ENCODE measurements at places on chromosomes 3 and 15.

GRCh38 chr3:158672215-158673176 lies at the start of gene LXN:
Gene LXN (minus strand): TSS chr3:158672648. CDS start chr3:158672478, 170 bp downstream.
- peak within 1 kb of the TSS; percentile 72 for H3K4me3 ChIP-seq
- peaks cover 11% of the 10 kb centered on the region for H3K4me1 ChIP-seq
- H3K36me3 ChIP-seq, result peaks cover 9% of the 10 kb centered on the region
- peak; percentile 69 for DNase-seq
- H3K27ac ChIP-seq, result peak within 1 kb of the TSS; percentile 2

- H3K27ac ChIP-seq, result no peak overlapping the region
- no peaks in the 10 kb centered on the region for H3K36me3 ChIP-seq
- no peaks in the 10 kb centered on the region for H3K4me1 ChIP-seq
- no peaks in the 10 kb centered on the region for H3K27me3 ChIP-seq
Measured at GRCh38 chr3:188271226-188271914, 117.4 kb downstream of the LPP start.

DNA sequence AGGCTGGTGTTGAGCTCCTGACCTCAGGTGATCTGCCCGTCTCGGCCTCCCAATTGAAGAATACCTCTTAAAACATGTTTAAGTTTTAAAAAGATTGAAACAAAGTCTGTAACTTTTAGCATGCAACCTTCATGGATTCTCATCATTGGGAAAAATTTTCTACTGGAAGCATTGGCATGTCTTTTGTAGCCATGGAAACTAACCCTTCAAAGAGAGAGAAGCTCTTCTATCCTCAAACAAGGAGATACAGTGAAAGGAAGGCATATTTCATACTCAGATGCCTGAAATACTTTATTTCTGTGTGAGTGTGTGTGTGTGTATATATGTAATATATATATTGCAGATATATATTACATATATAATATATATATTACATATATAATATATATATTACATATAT lies 154.9 kb downstream of the CHDH start:
- no peak overlapping the region for H3K27ac ChIP-seq
- no peak for DNase-seq
- H3K27me3 ChIP-seq, result no peaks in the 10 kb centered on the region
- no peaks in the 10 kb centered on the region for H3K4me1 ChIP-seq
- H3K4me3 ChIP-seq, result no peak overlapping the region
- no peaks in the 10 kb centered on the region for H3K36me3 ChIP-seq

DNA sequence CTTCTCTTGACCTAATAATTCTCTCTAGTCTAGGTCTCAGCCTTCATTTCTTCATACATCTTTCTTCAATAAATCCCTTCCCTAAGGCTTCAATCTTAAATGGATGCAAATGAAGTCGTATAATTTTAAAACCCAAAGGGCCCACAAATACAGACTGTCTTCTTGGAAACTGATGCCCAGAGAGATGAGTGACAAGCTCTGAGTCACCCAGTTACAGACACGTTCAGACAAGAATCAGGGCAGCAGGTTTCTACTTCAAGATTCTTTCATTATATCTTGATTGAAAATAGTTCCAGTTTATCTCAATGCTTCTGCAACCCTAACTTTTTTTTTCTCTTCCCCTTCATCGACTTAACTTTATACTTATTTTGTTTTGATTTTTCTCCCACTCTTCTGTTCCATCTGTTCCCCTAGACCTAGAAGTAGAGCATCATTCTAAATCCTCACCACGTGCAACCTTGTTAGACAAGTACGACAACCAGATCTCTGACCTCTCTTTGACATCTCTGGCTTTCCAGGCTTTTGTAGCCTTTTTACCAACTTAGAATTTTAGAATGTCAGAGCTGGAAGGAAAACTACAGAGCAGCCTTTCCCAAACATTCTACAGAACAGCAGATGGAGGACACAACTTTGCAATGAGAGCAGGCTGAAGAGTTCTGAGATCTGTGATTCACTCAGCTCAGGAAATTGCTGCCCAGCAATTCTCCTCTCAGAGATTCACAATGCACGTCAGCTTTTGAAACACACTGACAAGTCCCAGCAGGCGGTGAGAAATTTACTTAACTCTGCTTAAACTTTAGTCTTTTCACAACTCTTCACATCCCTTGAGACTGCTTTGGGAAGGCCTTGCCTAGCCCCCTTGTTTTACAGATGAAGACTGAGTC lies 25.3 kb downstream of the NCEH1 start:
- no peak overlapping the region for H3K4me3 ChIP-seq
- no peaks in the 10 kb centered on the region for H3K36me3 ChIP-seq
- DNase-seq, result no peak
- H3K4me1 ChIP-seq, result no peaks in the 10 kb centered on the region
- H3K27ac ChIP-seq, result no peak overlapping the region

DNA sequence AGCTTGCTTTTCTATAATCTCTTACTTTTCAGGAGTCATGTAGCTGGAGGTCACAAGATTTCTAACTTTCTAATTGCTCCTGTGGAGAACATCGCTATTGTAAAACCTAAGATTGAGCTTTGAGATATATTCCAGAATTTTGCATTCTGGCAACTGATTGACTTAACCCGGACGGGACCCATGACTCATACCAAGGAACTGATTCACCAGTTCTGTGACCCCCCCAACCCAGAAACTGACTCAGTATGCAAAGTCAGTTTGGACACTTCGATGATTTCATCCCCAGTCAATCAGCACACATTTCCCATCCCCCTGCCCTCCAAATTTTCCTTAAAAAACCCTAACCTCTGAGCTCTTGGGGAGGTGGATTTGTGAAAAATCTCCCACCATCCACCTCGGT lies 396.5 kb upstream of the GBE1 start:
- DNase-seq, result no peak
- no peak overlapping the region for H3K27ac ChIP-seq
- no peaks in the 10 kb centered on the region for H3K27me3 ChIP-seq
- no peak overlapping the region for H3K4me3 ChIP-seq
- H3K4me1 ChIP-seq, result no peaks in the 10 kb centered on the region
- no peaks in the 10 kb centered on the region for H3K36me3 ChIP-seq

DNA sequence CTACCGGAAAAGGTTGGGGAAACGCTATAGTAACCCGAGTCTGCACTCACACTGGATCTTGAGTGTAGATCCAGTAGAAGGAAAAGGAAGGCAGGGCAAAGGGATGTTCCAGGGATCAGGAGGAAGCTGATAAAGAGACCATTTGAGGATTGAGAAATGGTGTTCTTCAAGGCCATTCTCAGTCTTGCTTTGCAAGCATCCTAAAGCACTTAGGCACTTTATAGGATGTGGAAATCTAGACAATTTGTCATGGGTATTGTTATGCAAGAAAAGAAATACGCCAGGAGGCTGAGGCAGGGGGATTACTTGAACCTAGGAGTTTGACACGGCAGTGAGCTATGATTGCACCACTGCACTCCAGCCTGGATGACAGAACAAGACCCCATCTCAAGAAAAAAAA lies 13.2 kb upstream of the SCAMP5 start:
- no peaks in the 10 kb centered on the region for H3K4me1 ChIP-seq
- no peak overlapping the region for H3K27ac ChIP-seq
- no peak overlapping the region for H3K4me3 ChIP-seq
- DNase-seq, result no peak
- H3K27me3 ChIP-seq, result no peaks in the 10 kb centered on the region
- H3K36me3 ChIP-seq, result no peaks in the 10 kb centered on the region

GRCh38 chr3:64152086-64152485 lies 73.2 kb downstream of the PRICKLE2 start:
- H3K27me3 ChIP-seq, result no peaks in the 10 kb centered on the region
- no peaks in the 10 kb centered on the region for H3K36me3 ChIP-seq
- DNase-seq, result no peak
- no peak overlapping the region for H3K4me3 ChIP-seq
- H3K4me1 ChIP-seq, result no peaks in the 10 kb centered on the region

- no peak for DNase-seq
- H3K27me3 ChIP-seq, result no peaks in the 10 kb centered on the region
- H3K27ac ChIP-seq, result no peak overlapping the region
Measured at GRCh38 chr3:100856821-100857220, 136.4 kb downstream of the ABI3BP start.

- H3K27me3 ChIP-seq, result no peaks in the 10 kb centered on the region
- no peak overlapping the region for H3K4me3 ChIP-seq
- no peak for DNase-seq
- peaks cover 21% of the 10 kb centered on the region for H3K4me1 ChIP-seq
- H3K27ac ChIP-seq, result no peak overlapping the region
Measured at GRCh38 chr3:50447290-50447840, 56.1 kb downstream of the CACNA2D2 start.

DNA sequence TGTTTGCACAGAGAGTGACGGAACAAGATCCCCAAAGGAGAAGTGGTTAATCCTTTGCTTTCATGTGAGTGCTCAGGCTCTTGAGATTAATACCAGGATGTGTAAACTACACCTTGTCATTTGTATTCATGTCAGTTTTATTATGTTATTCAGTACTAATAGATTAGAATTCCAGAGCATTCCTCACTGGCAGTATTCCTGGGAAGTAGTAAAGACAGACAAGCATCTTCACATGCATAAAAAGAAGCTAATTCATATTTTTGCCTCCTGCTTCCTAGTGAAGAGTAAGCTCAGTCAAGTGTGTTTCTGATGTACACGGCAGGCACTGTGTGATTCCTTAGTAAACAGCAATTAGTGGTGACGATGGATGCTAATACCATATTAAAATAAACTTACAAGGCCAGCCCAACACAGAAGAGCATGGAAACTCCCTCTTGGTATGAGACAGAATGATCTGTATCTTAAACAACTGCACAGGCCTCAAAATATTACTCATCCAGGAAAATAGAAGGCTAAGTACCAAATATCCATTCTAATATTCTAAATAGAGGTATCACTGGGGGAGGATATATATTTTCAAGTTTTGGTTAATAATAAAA lies 336.8 kb upstream of the MCTP2 start:
- no peak overlapping the region for H3K4me3 ChIP-seq
- no peaks in the 10 kb centered on the region for H3K36me3 ChIP-seq
- no peaks in the 10 kb centered on the region for H3K27me3 ChIP-seq

- H3K4me3 ChIP-seq, result no peak overlapping the region
- no peak for DNase-seq
- no peaks in the 10 kb centered on the region for H3K36me3 ChIP-seq
Measured at GRCh38 chr15:93288728-93289294, 199.8 kb upstream of the RGMA start.

- peaks cover 4% of the 10 kb centered on the region for H3K27me3 ChIP-seq
- H3K36me3 ChIP-seq, result no peaks in the 10 kb centered on the region
- no peaks in the 10 kb centered on the region for H3K4me1 ChIP-seq
- no peak for DNase-seq
- no peak overlapping the region for H3K4me3 ChIP-seq
Measured at GRCh38 chr3:127792541-127793292, 29.6 kb downstream of the MGLL start.

- no peaks in the 10 kb centered on the region for H3K36me3 ChIP-seq
- no peak overlapping the region for H3K27ac ChIP-seq
- H3K4me1 ChIP-seq, result no peaks in the 10 kb centered on the region
- no peaks in the 10 kb centered on the region for H3K27me3 ChIP-seq
- H3K4me3 ChIP-seq, result no peak overlapping the region
- no peak for DNase-seq
Measured at GRCh38 chr3:29754346-29754745, 473.5 kb downstream of the RBMS3 start.

GRCh38 chr3:147361454-147362420 lies 44.6 kb downstream of the ZIC4 start:
- H3K36me3 ChIP-seq, result no peaks in the 10 kb centered on the region
- no peak for DNase-seq
- H3K4me1 ChIP-seq, result no peaks in the 10 kb centered on the region
- H3K27ac ChIP-seq, result no peak overlapping the region
- H3K4me3 ChIP-seq, result no peak overlapping the region

DNA sequence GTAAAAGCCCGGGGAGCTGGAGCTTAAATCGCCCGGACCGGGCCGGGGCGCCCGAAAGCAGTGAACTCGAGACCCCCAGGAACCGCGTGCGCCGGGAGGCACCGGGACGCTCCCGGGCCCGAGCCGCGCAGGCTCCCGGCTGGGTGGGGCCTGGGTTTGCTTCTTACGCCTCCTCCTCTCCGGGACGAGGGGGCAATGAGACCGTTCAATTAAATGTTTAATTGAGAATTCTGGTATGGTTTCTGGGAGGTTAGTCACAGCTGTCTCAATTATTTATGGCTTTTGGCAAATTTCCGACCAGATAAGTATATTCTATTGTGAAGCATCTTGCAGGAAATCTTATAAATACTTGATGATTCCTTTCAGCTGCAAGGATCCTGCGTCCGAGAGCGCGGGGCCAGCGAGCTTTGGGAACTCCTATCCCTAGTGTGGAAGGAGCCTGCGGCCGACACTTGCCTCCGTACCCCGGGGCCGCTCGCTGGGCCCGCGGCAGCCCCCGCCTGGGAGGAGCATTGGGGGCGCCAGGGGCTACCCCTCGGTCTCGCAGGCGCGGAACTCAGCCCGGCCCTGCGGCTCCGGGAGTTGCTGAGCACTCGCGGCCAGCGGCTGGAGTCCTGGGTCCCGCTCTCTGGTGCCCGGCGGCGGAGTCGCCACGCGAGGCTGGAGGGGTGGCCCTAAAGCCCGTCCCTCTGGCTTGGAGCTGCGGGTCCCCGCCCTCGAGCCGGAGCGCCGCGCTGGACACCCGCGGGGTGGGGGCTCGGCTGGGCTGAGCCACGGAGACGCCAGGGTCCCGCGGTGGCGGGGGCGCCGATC lies 10.3 kb downstream of the ISL2 start:
- no peak overlapping the region for H3K27ac ChIP-seq
- peaks cover 20% of the 10 kb centered on the region for H3K4me1 ChIP-seq
- no peak for DNase-seq
- H3K4me3 ChIP-seq, result no peak overlapping the region
- no peaks in the 10 kb centered on the region for H3K36me3 ChIP-seq

DNA sequence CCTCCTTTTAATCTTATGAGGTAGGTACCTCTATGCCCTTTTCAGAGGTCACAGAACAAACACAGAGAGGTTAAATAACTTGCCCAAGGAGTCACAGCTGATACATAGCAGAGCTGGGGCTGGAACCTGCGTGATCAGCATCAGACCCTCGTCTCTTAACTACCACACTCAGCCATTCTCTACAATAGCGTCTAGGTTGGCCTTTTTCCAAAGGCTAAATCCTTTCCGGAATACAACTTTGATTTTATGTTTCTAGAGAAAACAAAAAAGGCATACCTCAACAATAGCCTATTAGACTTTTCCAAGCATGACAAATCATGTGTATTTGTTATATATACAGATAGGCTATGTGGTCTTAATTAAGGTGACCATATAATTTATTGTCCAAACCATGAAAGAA lies 187.2 kb downstream of the RORA start:
- H3K36me3 ChIP-seq, result no peaks in the 10 kb centered on the region
- DNase-seq, result no peak
- H3K27me3 ChIP-seq, result no peaks in the 10 kb centered on the region
- H3K27ac ChIP-seq, result no peak overlapping the region

- DNase-seq, result no peak
- peaks cover 13% of the 10 kb centered on the region for H3K36me3 ChIP-seq
- H3K4me3 ChIP-seq, result no peak overlapping the region
- H3K27ac ChIP-seq, result peak overlapping the region; percentile 21
Measured at GRCh38 chr15:40301467-40302179, 6.1 kb downstream of the PLCB2 start.

DNA sequence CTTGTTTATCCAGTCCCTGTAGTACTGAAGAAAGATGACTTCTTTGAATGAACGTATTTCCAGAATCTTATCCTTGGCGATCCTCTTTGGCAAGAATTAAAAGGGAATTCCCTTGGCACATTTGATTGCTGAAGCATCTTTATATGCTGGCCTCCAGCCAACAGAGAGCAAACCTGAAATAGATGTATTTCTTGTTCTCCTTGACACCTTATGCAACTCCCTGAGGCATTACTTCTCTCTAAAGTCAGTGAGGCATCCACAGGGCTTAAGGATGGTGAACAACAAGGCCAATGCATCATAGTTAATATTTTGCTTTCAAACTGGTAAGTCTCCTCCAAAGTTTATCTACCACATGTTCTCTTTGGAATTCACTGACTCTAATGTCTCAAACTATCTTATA lies 450.9 kb upstream of the THRB start:
- no peak overlapping the region for H3K4me3 ChIP-seq
- no peaks in the 10 kb centered on the region for H3K36me3 ChIP-seq
- no peaks in the 10 kb centered on the region for H3K27me3 ChIP-seq
- DNase-seq, result no peak
- no peaks in the 10 kb centered on the region for H3K4me1 ChIP-seq
- no peak overlapping the region for H3K27ac ChIP-seq
